ENCODE measurements at places on chromosomes 5 and 9. TPM values are rescaled to one million over a fixed set of nuclear protein-coding genes. Genes with fewer than 3 reads are reported as not detected.

ZMYND19 gene
- 10.8 TPM for total RNA-seq

OR1J1 gene
- total RNA-seq: not detected

CDH12 gene
- not detected for total RNA-seq

GABRA6 gene
- total RNA-seq: not detected

EXD3 gene
- total RNA-seq: 50.7 TPM

FAT2 gene
- not detected for total RNA-seq

SAPCD2 gene
- total RNA-seq: 3.7 TPM

VCP gene
- 196 TPM for total RNA-seq

MEF2C gene
- total RNA-seq: 24.3 TPM

GRCh38 chr5:501105-501830 is 23.0 kb downstream of the SLC9A3 start:
- H3K27ac ChIP-seq: no peak overlapping the region
- H3K4me3 ChIP-seq: no peak overlapping the region

GRCh38 chr9:81264516-81264915 is 424.8 kb downstream of the TLE1 start:
- H3K27me3 ChIP-seq: no peaks in the 10 kb centered on the region
- H3K36me3 ChIP-seq: no peaks in the 10 kb centered on the region
- no peak for DNase-seq
- no peaks in the 10 kb centered on the region for H3K4me1 ChIP-seq
- H3K27ac ChIP-seq: no peak overlapping the region

DNA sequence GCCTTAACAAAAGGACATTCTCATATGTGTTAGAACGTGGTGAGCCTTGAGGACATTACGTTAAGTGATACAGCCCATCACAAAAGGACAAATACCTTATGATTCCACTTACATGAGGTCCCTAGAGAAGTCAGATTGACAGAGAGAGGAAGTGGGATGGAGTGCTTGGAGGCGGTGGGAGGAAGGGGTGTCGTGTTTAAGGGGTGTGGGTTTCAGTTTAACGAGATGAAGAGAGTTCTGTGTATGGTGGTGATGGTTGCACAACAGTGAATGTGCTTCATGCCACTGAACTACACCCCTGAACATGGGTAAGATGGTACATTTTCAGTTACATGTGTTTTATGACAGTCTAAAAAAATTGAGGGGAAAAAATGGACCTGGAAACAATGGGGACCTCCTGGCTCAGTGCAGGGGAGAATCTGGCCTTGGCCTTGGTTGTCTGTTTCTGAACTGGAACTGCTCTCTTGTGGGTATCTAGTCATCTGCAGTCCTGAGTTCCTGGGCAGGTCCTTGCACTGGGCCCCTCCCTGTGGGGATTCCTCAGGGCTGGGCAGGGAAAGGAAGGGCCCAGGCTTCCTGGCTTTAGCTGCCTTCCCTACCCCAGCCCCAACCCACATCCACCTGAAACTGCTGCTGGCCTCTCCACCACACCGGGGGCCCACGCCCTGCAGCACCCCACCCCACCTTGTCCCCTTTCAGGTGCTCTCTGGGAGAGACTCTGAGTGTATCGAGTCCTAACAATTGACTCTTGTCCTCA is 17.8 kb downstream of the LRRC8A start:
- peak overlapping the region; percentile 30 for H3K27ac ChIP-seq
- peaks cover 22% of the 10 kb centered on the region for H3K4me1 ChIP-seq
- peak; percentile 47 for DNase-seq
- H3K27me3 ChIP-seq: no peaks in the 10 kb centered on the region

DNA sequence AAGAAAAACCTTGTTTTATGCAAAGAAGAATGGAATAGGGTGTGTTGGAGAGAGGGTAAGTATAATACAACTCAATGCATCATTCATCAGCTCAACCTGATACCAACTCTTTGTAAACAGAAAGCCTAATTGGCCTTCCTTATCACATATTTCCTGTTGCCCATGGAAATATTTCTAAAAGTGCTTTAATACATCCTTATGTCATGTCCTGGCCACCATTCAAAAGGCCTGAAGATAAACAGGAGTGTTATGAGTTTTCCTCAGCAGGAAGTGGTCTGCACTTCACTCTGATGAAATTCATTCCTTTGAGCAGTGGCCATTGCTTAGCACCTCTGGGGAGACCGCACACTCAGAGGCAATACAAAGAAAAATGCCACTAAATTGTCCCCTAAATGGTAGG is 511.2 kb downstream of the SEMA5A start:
- no peak overlapping the region for H3K4me3 ChIP-seq
- H3K36me3 ChIP-seq: no peaks in the 10 kb centered on the region
- no peaks in the 10 kb centered on the region for H3K4me1 ChIP-seq
- no peak for DNase-seq

- H3K36me3 ChIP-seq: no peaks in the 10 kb centered on the region
- no peak for DNase-seq
- H3K4me1 ChIP-seq: no peaks in the 10 kb centered on the region
- no peak overlapping the region for H3K4me3 ChIP-seq
Observed at GRCh38 chr9:116066221-116066620, 87.4 kb upstream of the PAPPA start.

- no peak overlapping the region for H3K27ac ChIP-seq
- no peaks in the 10 kb centered on the region for H3K4me1 ChIP-seq
- no peaks in the 10 kb centered on the region for H3K27me3 ChIP-seq
- H3K4me3 ChIP-seq: no peak overlapping the region
Observed at GRCh38 chr5:104498281-104498680, 935.7 kb upstream of the NUDT12 start.

- no peaks in the 10 kb centered on the region for H3K36me3 ChIP-seq
- H3K4me1 ChIP-seq: no peaks in the 10 kb centered on the region
- no peak overlapping the region for H3K4me3 ChIP-seq
- no peak for DNase-seq
- no peak overlapping the region for H3K27ac ChIP-seq
Observed at GRCh38 chr9:76737154-76737902, 26.9 kb upstream of the PCA3 start.

- H3K36me3 ChIP-seq: peaks cover 34% of the 10 kb centered on the region
- H3K27me3 ChIP-seq: no peaks in the 10 kb centered on the region
- H3K4me3 ChIP-seq: no peak overlapping the region
- DNase-seq: no peak
- no peaks in the 10 kb centered on the region for H3K4me1 ChIP-seq
- H3K27ac ChIP-seq: no peak overlapping the region
Observed at GRCh38 chr5:32135086-32135485, 39.0 kb downstream of the GOLPH3 start.

- no peaks in the 10 kb centered on the region for H3K36me3 ChIP-seq
- no peaks in the 10 kb centered on the region for H3K27me3 ChIP-seq
- no peak overlapping the region for H3K27ac ChIP-seq
- no peak overlapping the region for H3K4me3 ChIP-seq
- no peaks in the 10 kb centered on the region for H3K4me1 ChIP-seq
Observed at GRCh38 chr5:10637944-10638343, 74.1 kb downstream of the ANKRD33B start.
